DMS79 treated with DMSO at 0.1 percent for 48 hours (cell line): ENCODE measurements at places on chromosomes 3 and 15.
A peak's percentile ranks its signal among the peaks of the same experiment; 100 is the strongest.

DNA sequence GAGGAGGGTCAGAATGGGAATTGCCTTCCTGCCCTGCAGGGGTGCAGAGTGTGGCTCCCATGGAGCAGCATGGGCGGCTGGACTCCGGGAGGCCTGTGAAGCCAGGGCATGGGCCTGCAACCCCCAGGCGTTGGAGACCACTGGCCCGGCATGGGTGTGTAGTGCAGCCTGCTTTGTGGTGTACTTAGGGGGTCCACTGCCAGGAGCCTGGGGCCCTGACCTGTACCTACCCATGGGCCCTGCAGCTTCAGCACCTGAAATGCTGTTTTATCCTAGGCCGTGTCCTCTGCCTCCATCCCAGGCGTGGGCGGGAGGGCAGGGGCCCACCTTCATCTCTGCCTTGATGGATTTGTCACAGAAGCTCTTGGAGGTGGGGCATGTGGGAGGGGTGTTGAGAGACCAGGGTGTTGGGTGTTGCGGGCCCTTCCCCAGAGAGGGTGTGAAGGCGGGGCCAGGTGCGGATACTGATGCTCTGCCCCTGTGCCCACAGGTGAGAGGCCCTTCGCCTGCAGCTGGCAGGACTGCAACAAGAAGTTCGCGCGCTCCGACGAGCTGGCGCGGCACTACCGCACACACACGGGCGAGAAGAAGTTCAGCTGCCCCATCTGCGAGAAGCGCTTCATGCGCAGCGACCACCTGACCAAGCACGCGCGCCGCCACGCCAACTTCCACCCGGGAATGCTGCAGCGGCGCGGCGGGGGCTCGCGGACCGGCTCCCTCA lies 45.0 kb downstream of the KLF13 start:
- no peak for DNase-seq

DNA sequence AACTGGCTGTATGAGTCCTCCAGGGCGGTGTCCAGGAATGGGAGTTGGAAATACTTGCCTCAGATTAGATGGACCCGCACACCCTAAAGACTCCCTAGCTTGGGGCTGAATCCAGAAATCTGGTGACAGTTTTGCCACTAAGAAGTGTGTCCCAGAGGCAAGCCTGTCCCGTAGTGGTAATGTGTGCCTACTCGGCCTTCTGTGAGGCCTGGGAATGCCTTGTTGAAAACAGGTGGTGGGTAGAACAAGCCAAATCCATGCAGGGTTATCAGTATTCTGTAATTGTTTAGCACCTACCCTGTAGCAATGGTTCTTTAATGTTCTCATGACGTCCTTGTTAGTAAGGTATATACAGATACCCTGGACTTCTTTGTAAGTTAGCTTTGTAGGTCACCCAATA lies 1.6 kb downstream of the C3orf52 start:
- no peak for DNase-seq

- DNase-seq, result peak; percentile 46
These were observed 7.7 kb downstream of the FILIP1L start for GRCh38 chr3:100106531-100107141.

GRCh38 chr3:5160321-5160720 lies 27.2 kb upstream of the EDEM1 start:
- no peak for DNase-seq
